Dermis microvascular lymphatic vessel endothelial cell (primary cell): ENCODE measurements at places on chromosomes 12 and 14. TPM values are rescaled to one million over a fixed set of nuclear protein-coding genes. Genes with fewer than 3 reads are reported as not detected.

- DNase-seq: no peak
Observed at GRCh38 chr14:54785778-54786770, 116.6 kb downstream of the GCH1 start.

GRCh38 chr12:71626098-71626497 lies 37.5 kb downstream of the ZFC3H1 start:
- DNase-seq: peak; percentile 48

DNA sequence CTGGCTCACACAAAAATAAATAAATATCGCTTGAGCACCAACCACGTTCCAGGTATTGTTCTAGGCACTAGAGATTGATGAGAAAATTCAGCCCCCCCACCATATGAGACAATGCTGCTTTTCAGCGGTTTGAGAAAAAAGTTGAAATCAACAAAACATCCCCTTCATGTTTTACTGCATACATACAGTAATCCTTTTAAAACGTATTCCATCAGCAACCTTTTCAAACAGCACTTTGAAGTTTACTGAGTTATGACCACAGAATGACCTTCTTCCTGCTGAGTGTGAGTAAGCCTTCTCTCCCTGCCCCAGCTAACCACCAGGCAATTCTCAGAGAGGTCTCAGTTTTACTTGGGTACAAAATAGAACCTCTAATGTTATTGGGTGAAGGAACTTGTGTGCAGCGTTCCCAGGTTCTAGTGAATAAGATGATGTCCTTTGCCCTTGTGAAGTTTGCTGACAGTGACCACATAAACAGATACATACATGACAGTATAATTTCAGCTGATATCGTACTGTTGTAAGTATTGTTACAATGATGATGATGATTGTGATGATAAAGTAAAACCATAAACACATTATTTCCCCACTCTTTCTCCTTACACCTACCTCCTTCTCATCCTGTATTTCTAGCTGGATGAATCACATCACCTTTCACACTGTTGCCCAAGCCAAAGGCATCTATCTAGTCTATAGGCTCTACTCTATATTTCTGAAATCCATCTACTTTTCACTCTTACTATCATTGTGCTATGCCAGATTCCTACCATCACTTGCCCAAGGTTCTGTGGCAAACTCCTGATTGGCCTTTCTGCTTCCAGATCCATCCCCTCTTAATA lies 124.4 kb upstream of the KRR1 start:
- DNase-seq: peak; percentile 79

TOMM20L gene
- total RNA-seq: not detected in 2 replicates

- no peak for DNase-seq
Observed at GRCh38 chr12:124726596-124727263, 136.9 kb downstream of the SCARB1 start.

GRCh38 chr12:12202747-12203146 lies 64.1 kb downstream of the LRP6 start:
- DNase-seq: no peak

PARPBP gene
- total RNA-seq: 6.3 and 13.5 TPM in 2 replicates

DNA sequence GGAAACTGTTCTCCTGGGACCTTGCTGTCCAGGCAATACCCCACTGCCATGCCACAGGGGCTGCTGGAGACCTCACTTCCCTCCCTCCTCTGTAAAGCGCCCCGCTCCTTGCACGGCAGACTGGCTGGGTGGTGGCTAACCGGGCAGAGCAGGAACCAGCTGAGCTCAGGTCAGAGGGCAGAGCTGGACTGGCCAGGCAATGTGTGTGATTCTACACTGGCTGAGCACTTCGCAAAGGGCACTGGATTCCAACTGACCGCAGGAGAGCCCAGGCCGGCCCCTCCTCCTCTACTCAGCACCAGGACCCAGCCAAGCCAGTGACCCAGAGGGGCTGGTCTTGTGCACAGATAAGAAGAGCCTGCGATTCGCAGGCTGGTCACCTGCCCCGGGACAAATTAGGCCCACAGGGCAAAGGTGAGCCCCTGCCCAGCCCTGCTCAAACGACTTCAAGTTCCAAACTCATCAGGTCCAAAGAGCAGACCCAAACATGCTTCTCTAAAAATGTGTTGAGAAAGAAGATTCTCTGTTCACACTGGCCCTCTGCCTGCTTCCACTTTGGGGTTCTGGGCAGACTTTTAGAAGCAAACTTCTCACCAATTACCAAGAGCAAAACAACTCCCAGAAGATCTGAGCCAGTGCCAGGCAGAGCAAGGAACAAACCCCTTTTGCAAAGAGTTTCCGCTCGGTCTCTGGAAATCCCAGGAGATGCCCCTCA lies 54.9 kb upstream of the DIO3 start:
- no peak for DNase-seq

- no peak for DNase-seq
Observed at GRCh38 chr14:72237722-72238666, 305.8 kb downstream of the RGS6 start.

TAS2R43 gene
- 0.26 and 1.6 TPM in 2 replicates for total RNA-seq

AP4S1 gene
- 3.3 and 4.4 TPM in 2 replicates for total RNA-seq

P2RX2 gene
- not detected in 2 replicates for total RNA-seq

DNA sequence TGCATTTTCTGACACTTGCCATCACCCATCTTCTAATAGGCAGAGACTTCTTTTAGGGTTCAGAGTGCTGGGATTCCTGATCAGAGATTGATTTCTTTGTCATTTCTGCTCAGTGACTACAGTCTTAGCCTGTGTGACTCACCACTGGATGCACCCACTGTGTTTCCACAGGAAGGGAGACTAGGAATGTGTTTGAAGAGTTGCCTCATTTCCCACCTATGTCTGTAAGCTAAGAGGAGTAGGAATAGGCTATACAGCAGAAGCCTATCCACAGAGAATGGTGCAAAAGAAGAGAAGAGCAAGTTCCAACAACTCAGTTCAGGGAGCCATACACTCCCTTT lies 60.2 kb upstream of the ACTN1 start:
- peak; percentile 85 for DNase-seq
